ENCODE measurements at places on chromosomes 16 and 17.

DNA sequence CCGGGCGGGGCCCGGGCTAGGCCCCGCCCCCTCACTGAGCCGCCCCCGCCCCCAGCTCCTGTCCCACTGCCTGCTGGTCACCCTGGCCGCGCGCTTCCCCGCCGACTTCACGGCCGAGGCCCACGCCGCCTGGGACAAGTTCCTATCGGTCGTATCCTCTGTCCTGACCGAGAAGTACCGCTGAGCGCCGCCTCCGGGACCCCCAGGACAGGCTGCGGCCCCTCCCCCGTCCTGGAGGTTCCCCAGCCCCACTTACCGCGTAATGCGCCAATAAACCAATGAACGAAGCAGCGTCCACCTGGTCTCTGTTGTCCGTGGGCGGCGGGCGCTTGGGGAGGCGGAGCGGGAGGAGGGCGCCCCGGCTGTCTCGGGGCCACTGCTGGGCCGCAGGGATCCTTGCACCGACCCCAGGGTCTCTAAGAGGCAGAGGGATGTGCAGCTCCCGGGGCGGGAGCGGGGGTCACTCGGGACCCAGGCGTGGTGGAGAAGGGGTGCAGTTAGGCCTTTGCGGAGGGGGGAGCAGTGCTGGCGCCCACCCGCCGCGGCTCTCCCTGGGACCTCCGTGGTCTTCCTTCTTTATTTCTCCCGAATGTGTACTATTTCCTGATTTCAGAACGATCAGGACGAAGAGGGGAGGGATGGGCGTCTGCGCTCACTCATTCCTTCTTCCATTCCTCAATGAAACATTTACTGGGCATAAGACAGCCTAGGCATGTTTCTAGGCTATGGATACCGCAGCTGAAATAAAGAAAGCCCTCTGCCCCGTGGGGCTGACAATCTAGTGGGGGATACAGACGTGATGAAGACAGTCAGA is 2.0 kb downstream of the HBZ start:
- no peak for DNase-seq

DNA sequence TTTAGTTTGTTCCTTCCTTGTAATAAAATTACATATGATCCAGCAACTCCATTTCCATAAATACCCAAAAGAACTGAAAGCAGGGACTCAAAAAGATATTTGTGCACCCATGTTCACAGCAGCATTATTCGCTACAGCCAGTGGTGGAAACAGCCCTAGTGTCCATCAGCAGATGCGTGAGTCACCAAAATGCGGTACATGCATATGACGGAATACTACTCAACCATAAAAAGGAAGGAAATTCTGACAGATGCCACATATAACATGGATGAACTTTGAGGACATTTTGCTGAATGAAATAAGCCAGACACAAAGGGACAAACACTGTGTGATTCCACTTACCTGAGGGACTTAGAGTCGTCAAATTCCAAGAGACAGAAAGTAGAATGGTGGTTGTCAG is 9.1 kb upstream of the SLC47A2 start:
- DNase-seq = no peak

- DNase-seq = no peak
Observed at GRCh38 chr16:10849736-10850477, 27.1 kb upstream of the CIITA start.

- no peak for DNase-seq
Observed at GRCh38 chr17:42289611-42290181, 1.4 kb downstream of the STAT5A start.

GRCh38 chr17:78611607-78612006 is 34.4 kb upstream of the DNAH17 start:
- no peak for DNase-seq

DNA sequence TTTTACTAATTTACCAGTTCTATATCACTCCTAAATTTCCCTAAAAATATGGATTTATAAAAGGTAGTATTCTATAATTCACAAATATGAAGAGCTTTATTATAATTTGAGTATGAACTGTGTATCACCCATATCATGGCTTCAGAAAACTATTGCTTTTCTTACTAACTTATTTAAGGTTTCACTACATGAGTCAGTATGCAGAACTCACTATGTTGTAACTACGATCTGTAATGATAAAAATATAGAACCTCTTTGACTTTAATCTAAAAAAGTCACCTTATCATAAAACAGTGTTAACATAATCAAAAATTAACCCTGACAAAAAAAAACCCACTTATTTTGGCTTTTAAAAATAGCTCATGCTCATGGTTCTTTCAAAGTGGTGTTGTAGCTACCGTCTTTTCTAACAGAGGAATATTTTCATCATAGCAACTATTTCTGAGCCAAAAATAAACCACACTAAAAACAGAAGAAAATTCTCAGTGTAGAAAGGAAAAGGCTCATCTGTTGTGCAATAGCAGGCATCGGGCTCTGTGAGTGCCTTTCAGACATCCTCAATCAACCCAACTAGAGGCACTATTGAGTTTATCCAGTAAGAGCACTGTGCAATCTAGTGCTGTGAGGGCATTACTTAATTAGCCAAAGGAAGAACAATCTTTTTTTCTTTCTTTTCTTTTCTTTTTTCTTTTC is 42.1 kb downstream of the ITGAM start:
- no peak for DNase-seq

DNA sequence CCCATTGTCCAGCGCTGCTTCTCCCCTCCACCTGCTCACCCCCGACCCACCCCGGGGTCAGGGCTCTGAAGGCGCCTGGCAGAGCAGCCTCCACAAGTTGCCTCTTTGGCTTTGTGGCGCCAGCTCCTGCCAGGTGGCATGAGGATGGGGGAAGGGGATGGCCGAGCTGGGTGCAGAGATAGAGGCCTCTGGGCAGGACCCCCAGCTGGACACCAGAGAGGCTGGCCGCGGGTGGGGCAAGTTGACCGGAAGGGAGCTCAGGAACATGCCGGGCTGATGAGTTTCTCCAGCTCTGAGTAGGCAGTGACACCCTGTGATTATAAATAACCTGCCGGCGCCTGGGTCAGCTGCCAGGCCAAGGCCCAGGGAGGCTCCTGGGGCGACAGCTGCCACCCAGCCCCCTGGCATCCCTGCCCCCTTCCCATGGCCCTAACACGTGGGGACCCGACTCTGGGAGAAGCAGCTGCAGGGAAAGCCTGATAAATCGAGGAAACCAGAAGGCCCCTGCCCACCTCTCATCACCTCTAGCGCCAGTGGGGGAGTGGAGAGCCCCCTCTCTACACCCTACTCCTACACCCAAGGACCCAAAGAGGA is 729 bp downstream of the P2RX5 start:
- DNase-seq = no peak

- no peak for DNase-seq
Observed at GRCh38 chr17:27807567-27808470, 7.5 kb upstream of the NOS2 start.

- no peak for DNase-seq
Observed at GRCh38 chr16:87057211-87057881, 259.8 kb downstream of the C16orf95 start.

DNA sequence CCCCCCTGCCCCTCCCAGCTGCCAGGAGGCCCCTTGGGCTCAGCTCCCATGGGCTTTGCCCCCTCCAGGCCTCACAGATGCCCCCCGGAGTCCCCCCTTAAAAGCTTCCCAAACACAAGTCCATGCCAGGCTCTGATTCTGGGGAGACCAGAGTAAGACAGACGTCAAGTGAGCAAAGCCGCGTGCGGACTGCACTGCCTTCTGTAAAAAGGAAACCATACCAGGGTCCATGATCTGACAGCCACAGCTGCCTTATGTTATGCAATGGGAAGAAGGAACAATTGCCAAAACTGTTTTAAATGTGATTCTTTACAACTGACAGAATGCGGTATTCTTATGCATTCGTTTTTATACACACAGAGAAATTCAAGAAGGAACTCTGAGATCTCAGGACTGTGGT is 17.9 kb upstream of the HEXD start:
- no peak for DNase-seq

DNA sequence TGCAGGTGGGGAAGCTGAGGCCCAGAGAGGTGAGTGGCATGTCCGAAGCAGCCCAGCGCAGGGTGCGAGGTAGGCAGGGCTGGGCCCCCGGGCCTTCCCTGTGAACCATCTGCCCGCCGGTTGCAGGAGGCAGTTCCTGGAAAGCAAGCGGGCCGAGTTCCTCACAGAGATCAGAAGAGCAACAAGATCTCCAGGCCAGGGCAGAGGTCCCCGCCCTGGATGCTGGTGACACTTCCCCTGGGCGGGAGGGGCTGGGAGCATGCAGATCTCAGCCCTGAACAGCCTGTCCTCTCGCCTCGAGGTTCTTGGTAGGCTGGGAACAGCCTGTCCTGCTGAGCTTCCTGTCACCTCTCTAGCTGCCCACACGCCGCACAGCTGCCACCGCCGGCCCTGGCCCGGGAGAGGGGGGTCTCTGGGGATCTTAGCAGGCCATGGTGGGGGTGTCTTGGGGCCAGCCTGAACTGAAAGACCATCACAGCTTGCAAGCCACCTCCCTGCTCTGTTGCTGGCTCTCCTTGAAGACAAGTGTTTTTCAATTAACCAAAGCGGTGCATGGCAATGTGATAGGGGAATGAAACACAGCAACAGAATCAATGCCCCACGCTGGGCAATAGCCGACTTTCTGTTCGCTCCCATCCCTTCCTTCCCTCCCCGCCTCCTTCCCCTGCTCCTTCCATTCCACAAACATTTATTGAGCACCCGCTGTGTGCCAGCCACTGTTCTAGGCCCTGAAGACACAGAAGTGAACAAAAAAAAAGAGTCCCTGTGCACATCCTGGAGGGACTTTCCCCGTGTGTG is 31.7 kb downstream of the SOCS1 start:
- DNase-seq = no peak

DNA sequence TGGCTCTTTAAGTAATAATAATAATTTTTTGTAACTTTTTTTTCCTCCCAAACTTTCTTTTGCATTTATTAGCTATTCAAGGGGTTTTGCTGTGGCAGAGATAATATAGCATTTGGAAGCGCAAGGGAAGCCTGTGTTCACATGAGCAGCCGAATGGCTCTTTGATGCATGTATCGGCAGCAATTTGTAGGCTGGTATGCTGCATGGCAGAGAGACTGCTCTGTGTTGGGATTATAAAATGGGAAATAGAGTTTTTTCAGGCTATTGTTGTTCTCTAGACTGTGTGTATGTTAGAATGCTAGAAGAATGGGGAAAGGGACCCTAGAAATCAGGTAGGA is 94.6 kb upstream of the SALL1 start:
- no peak for DNase-seq

DNA sequence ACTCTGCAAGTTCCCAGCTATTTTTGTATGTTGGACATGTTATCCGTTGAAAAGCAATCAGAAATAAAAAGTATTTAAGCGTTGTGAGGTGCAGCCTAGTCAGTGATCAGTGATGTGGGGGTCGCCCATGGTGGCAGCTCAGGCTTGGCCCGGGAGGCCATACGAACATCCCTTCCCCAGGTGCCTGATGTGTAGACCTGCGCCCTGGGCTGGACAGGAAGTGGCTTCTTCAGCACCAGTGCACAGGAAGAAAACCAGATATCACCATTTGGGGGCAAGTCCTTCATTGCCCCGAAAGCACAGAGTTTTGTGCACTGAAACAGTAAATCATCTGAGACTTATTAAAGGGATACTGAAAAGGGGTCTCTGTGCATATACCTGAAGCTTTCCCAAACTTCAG is 98.9 kb downstream of the SOCS1 start:
- no peak for DNase-seq

DNA sequence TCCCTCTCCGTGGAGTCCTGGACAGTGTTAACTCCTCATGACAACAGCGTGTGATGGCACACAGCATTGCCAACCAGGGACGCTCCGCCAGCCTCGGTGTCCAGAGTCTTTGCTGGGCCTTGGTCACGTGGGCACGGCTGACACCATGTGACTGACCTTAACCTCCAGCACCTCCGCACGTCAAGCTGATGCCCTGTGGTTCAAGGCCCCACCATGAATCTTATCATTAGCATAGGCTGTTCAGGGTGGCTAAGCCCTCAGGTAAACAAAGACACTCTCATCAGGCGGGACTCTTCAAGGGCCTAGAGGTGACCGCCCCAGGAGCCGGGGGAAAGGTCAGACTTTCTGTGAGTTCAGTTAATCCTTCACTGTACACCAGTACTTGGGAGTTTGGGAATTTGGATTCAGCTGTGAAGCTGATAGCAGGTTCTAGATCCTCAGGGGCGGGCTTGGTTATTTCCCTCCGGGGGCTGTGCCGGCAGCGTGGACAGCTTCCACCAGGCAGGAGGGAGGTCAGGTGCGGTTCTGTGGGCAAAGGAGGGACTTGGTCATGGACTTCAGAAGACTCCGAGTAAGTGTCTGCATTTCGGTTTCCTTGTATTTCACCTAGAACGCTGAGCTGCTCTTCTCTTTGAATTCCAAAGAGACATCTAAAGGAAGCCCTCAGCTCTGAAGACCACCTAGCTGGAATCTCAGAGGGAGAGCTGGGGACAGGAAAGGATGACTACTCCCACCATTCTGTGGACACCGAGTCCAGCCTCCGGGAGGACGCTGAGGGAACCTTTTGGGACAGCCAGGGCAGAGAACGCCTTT is 195.5 kb upstream of the CIBAR2 start:
- no peak for DNase-seq

DNA sequence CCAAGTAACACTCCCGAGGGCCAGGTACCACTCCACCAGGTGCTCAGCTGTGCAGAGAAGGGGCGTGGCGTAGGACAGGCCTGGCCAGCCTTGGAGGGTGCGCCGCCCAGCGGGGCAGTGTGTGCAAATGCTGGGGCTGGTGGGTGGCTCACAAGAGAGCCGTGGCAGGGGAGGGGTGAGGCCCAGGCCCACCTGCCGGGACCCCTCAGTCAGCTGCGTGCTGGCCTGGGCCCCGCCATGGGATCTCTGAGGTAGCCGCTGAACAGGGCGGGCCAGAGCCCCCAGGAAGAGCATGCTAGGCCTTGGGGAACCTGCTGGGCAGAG is 8.8 kb downstream of the TPSG1 start:
- no peak for DNase-seq

- DNase-seq = no peak
Observed at GRCh38 chr17:76121932-76122430, 18.4 kb upstream of the EXOC7 start.

DNA sequence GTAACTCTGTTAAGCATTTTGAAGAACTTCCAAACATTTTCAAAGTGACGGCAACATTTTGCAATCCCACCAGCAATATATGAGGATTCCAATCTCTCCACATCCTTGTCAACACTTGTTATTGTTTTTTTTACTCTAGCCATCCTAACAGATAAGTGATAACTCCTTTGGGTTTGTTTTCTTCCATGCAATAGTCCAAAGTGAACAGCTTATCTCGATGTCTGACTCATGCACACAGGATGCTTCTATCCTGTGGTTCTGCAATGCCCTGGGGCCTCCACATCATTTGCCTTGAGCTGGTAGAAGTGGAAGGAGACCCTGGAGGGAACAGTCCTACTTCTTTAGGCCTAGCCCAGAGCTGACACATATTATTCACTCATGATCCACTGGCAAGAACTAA is 13.0 kb downstream of the TLE7 start:
- DNase-seq = no peak

GRCh38 chr17:42380935-42381334 is 7.3 kb downstream of the STAT3 start:
- DNase-seq = no peak

Data from amniotic stem cell (primary cell).